ENCODE measurements at places on chromosomes 11 and 22.
A peak's percentile ranks its signal among the peaks of the same experiment; 100 is the strongest.

- no peak for DNase-seq
Measured at GRCh38 chr11:94184846-94185245, 56.2 kb downstream of the PANX1 start.

- no peak for DNase-seq
Measured at GRCh38 chr11:117866526-117866925, 9.9 kb downstream of the FXYD6 start.

DNA sequence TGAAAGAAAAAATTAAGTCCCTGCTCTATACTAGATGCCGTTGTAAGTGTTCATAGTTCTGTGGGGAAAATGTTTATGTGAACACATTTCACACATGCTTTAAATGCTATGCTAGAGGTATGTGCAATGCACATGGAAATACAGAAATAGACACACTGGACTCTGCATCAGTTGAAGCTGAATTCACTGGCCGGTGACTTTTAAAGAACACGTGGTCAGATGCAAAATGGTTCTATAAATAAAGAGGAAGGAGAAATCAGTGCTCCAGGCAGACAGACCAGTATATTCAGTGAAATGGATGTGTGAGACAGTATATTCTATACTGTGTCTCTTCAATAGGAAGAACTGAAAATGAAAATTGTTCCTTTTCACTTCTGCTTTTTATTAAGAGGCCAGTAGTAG, 29.9 kb downstream of the TRPC6 start:
- no peak for DNase-seq

DNA sequence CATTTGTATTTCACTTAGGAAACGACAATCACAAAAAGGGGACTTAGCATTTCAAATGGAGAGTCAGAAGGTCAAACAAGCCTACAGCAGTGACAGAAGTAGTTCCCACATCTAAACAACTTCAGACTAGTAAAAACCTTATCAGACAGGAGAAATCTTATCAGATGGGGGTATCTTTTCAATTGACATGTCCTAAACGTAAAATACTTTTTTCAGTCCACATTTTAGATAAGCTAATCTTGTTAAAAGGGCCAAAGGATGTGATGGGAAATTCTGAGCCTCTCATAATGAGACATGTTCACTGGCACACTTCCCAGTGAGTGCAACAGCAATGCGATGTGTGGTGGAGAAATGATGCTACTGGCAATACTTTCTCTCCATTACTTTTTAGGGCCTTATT, 2.4 kb downstream of the MAPK1 start:
- DNase-seq, result peak; percentile 23

GRCh38 chr11:1371377-1371776, 18.4 kb upstream of the BRSK2 start:
- DNase-seq, result no peak

DNA sequence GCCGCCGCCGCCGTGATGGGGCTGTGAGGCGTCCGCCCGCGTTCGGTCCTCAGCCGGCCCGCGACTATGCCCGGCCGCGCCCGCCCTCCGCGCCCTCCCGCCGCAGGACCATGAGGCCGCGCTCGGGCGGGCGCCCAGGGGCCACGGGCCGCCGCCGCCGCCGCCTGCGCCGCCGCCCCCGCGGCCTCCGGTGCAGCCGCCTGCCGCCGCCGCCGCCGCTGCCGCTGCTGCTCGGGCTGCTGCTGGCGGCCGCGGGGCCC, 215 bp downstream of the ZNRF3 start:
- no peak for DNase-seq

Measured in CD4-positive, alpha-beta T cell treated with Interleukin-2 at 100 ng/mL for 4 hours (primary cell).